Colonic mucosa (tissue), 4 donors: ENCODE measurements at places on chromosomes 6 and 20. TPM values are rescaled to one million over a fixed set of nuclear protein-coding genes. Genes with fewer than 3 reads are reported as not detected.

PTK6 gene
- 91.1 TPM for total RNA-seq

E2F3 gene
- 11.2 TPM for total RNA-seq

DNA sequence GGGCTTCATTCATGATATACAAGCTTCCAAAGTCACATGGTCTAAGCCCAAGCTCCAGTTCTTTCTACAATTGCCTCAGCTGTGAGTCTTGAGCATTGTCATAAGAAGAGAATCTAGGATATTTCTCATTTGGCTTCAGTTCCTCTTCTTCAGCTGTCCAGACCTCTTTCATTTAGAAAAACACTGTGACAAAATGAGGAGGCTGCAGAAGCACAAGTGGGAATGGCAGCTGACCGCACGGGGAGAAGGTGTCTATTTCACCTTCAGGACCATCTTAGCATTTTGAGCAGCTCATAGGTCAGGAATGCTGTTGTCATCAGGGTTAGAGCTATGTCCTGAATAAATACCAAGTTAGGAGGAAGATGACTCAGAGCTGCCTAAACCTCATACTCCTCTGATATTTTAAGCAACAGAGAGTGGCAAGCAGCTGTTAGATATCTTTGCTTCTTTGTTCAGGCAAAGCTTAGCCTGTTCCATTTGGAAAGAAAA is 390.1 kb upstream of the CITED2 start:
- no peak for DNase-seq

ULBP2 gene
- 0.47 TPM for total RNA-seq

- DNase-seq: no peak
These were observed 531.0 kb downstream of the EPHA7 start for GRCh38 chr6:92888316-92888715.

GRCh38 chr6:150670311-150670710 is 70.6 kb downstream of the PLEKHG1 start:
- DNase-seq: no peak

DNA sequence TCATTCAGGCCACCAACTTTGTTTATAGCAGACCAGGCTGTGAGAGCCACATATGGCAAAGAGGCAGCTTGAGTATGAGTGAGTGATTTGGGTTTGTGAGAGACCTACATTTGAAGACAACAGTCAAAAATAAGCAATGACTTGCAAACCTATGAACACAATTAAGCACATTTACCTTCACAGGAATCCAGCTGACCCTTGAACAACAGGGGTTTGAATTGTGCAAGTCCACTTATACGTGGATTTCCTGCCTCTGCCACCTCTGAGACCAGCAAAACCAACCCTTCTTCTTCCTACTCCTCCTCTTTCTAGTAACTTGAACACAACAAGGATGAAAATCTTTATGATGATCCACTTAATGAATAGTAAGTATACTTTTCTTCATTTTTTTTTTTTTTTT is 10.1 kb downstream of the RTN4IP1 start:
- no peak for DNase-seq

GRCh38 chr6:169555971-169556617 is 145.7 kb downstream of the WDR27 start:
- DNase-seq: no peak

DNA sequence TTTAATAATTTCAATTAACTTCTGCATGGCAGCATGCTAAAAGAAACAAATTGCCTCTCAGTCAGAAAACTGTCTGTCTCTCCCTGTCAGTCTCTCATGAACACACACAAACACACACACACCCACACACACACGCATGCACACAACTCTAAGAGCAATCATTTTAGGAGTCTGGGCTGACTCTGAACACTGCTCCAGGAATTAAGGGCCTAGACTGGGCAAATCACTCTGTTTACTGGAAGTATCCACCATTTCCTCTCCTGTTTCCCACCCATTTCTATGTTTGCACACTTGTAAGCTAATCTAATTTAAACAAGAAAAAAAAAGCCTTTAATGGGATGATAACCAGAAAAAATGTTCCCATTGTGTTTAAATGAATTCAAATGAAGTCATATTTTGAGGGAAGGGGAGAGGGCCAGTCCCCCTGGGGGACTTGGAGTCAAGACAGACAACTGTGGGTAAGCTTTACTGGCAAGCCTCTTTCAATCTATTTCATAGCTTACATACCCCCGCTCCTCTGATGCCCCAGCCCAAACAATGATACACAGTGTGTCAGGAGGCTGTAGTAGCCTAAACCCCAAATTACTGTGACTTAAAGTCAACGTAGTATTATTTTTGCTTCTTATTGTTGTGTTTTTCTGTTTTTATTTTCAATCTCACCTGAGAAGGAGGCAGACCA is 447.8 kb upstream of the FLRT3 start:
- no peak for DNase-seq

DNA sequence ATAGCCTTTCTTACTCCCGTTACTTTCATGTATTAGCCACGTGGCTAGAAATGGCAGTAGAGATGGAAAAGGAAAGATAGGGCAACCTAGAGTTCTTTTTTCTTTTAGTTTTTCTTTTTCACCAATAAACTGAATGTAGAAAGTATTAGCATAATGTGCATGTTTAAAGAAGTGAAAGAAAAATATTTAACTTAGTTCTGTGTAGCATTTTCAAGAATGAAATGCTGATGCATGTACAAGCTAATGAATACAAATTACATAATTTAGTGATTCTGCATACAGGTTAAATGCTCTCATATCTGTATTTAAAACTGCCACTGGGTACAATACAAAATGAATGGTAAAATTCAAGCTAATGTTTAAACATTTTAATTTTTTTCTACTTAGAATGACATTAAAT is 22.6 kb upstream of the IL20RA start:
- DNase-seq: no peak

LY6G6D gene
- not detected for total RNA-seq

RIPPLY2 gene
- total RNA-seq: not detected
